Left cardiac atrium (tissue), 4 donors: ENCODE measurements at places on chromosomes 4 and X. TPM values are rescaled to one million over a fixed set of nuclear protein-coding genes. Genes with fewer than 3 reads are reported as not detected.
A peak's percentile ranks its signal among the peaks of the same experiment; 100 is the strongest.

The PDCL2 gene
- not detected for total RNA-seq

The CENPC gene
- total RNA-seq, result 10.6 TPM

The SOX3 gene
- not detected for total RNA-seq

The JADE3 gene
- 5.3 TPM for total RNA-seq

The NLRP2B gene
- total RNA-seq, result not detected

- DNase-seq, result no peak
Observed at GRCh38 chr4:57148831-57149505, 38.8 kb upstream of the IGFBP7 start.

GRCh38 chrX:76427560-76428242 lies at the start of gene MAGEE1:
TSS of gene MAGEE1 (plus strand) at chrX:76427710. CDS start at chrX:76427931, 221 bp downstream.
- DNase-seq, result peak; percentile 77

GRCh38 chr4:189304809-189305208 lies 635.9 kb upstream of the FRG1 start:
- no peak for DNase-seq

- DNase-seq, result no peak
Observed at GRCh38 chr4:9964879-9965278, 56.4 kb downstream of the SLC2A9 start.

DNA sequence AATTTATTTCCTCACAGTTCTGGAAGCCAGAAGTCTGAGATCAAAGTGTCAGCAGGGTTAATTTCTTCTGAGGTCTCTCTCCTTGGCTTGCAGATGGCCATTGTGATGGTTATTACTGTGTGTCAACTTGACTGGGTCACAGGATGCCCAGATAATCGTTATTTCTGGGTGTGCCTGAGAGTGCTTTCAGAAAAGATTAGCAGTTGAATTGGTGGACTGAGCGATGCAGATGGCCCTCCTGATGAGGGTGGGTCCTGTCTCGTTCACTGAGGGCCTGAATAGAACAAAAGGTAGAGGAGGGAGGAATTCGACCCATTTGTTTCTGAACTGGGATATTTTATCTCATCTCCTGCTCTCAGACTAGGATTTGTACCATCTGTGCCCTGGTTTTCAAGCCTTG lies 15.7 kb downstream of the SMIM43 start:
- no peak for DNase-seq

DNA sequence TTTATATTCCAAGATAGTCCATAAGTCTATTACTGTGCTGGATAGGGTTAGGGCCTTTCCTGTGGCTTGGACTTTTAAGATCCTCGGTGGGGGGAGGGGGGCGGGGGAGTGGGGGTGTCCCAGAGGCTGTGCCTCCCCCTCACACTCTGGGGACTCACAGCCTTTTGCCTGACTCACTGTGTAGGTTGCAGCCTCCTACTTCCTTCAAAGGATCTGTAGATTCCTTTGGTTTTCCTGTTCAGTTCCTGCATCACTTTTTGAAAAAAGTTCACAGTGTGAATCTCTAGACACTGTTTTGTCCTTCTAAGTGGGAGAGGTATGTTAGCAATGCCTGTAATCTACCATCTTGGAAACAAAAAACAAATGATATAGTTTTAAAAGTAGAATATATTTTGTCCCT lies 999.9 kb downstream of the GLUD2 start:
- DNase-seq, result no peak

DNA sequence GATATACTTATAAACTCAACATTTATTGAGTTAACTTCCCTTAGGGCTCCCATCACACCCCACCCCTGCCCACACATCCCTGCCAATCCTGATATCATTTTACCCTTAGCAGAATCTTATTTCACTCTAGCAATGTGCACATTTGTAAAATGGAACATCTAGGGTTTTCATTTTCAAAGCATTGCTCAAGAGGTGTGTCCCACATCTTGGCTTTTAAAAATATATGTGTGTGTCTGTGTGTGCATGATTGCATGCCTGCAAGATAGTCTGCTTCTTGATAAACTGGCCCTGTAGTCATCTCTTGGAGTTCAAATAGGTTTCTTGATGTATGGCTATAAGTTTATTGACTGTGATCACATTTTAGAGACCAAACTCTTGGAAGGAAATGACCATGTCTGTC lies 26.4 kb upstream of the EGF start:
- DNase-seq, result no peak
